ENCODE measurements at places on chromosomes 11 and 22.

GRCh38 chr22:46588279-46589140, 31.7 kb upstream of the GRAMD4 start:
- DNase-seq = no peak

- DNase-seq = no peak
Observed at GRCh38 chr11:133122256-133122655, 410.0 kb downstream of the OPCML start.

DNA sequence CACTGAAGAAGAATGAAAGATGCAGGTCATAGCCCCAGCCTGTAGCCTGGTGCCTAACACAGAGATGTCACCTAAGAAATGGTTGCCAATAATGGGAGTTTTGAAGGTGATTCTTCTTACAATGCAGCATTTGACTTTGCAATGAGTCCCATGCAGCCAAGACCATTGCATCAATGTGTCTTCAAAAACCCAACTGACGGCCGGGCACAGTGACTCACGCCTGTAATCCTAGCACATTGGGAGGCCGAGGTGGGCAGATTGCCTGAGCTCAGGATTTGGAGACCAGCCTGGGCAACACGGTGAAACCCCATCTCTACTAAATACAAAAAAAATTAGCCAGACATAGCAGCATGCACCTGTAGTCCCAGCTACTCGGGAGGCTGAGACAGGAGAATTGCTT, 89.3 kb upstream of the ASPHD2 start:
- DNase-seq = no peak

DNA sequence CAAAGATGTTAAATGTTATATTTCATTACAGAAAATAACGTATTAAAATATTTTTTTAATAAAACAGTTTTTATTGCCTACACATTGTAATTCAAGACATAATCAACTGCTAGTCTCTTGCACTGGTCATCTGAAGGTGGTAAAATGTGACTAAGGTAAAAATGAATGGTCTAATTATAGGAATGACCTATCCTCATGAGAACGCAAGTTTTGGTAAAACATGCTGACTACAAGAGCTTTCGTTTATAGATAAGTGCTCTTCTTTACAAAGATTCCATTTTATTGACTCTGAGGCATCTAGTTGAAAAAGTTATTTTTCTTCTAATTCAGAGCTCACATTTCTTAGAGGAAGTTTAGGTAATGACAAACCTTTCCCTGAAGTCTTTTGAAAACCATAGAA, 27.3 kb downstream of the LUZP2 start:
- DNase-seq = no peak
